Activated T-cell treated with anti-CD3 and anti-CD28 coated beads for 4 hours (primary cell): ENCODE measurements at places on chromosomes 12 and 14.

DNA sequence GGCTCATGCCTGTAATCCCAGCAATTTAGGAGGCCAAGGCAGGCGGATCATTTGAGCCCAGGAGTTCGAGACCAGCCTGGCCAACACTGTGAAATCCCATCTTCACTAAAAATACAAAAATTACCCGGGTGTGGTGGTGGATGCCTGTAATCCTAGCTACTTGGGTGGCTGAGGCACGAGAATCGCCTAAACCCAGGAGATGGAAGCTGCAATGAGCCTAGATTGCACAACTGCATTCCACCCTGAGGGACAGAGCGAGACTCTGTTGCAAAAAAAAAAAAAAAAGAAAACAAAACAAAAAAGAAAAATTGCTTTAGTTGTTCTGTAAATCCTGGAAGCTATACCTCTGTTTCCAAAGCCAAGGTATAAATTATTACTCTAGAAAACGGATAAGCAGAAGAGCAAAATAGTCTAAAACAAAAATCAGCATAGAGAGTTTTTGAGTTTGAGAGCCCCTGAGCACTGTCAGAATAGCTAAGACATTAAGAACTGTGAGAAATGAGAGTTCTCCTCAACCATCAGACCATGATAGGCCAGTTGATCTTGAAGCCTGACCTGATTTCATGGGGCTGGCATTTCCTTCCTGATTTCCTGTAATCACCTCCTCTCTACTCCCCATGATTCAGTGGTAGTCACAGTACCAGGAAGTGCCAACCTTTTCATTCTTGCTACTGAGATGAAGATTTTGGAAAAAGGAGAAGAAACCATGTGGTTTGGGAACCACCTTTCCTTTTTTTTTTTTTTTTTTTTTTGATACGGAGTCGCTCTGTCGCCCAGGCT lies 31.7 kb downstream of the ATP2A2 start:
- DNase-seq, result no peak

GRCh38 chr12:39459027-39459434 lies 16.1 kb upstream of the KIF21A start:
- no peak for DNase-seq

DNA sequence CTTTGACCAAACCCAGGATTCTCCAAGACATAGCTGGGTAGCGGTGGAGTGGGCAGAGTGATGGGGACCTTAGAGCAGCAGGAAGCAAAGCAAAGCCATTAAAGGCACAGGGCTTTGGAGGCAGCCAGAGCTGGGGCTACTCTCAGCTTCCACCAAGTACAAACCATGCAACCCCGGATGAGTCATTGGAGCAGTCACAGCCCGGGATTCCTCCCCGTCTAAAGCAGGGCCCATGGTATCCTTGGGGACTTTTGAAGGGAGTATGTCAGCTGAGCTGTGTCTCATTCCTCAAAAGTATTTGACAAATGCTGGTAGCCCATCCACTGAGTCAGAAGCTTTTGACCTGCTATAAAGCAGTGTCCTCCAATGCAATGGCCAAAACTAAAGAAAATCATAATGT lies 9.7 kb upstream of the IFI27 start:
- no peak for DNase-seq

DNA sequence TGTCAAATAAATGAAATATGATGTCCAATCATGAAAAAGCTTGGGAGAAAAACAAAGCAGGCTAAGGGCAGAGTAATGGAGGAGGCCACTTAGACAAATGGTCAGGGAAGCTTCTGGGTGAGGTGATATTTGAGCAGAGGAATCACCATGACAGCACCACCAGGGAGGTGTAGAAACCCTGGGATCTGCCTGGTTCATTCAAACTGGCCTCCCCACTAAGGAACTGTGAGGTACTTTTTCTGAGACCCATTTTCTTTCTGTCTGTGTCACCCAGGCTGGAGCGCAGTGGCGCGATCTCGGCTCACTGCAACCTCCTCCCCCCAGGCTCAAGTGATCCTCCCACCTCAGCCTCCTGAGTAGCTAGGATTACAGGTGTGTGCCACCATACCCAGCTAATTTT lies 7.8 kb upstream of the SSH1 start:
- no peak for DNase-seq

- no peak for DNase-seq
Observed at GRCh38 chr12:30969006-30969405, 42.5 kb downstream of the TSPAN11 start.

DNA sequence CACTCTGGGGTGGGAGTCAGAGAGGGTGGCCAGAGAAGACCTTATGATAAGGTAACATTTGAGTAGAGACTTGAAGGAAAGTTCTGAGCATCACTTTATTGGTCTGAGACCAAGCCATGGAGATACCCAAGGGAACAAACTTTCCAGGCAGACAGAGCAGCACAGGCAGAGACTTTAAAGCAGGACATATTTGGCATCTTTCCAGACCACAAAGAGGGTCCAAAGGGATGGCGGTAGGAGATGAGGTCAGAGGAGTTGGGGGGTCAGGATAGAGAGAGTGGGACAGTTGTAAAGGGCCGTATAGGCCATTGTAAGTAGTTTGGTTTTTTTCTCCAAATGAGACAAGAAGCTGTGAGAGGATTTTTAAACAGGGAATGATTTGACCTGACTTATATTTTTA lies 344.4 kb downstream of the SEC23A start:
- no peak for DNase-seq

GRCh38 chr14:94004015-94004414 lies 6.9 kb downstream of the CCDC197 start:
- no peak for DNase-seq
